Stimulated activated CD8-positive, alpha-beta memory T cell treated with anti-CD3 and anti-CD28 coated beads, Interleukin-15, amount 100 ng/mL, for 1 hour (primary cell): ENCODE measurements at places on chromosomes 11 and 22.

GRCh38 chr11:92740276-92740675 lies 229.2 kb upstream of the MTNR1B start:
- DNase-seq = no peak

GRCh38 chr11:5286901-5287300 lies 14.8 kb downstream of the OR51B4 start:
- no peak for DNase-seq

GRCh38 chr11:126655807-126656128 lies 300.3 kb downstream of the ST3GAL4 start:
- DNase-seq = no peak

DNA sequence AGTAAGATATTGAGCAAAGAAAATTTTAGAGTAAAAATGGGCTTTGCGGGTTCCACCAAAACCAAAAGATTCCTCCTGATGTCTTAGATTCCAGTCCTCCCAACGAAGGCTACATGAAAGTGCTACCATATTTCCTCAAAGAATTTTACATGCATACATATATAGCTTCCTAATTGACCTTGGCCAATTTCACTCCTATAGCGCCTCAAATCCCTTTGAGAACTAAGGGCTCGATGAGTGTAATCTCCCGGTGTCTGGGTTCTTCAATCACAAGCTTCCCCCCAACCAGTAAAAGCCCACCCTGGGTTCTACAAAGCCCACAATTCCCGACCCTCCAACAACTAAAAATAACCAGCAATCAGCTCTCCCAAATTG lies 1.2 kb downstream of the SIK3 start:
- no peak for DNase-seq

DNA sequence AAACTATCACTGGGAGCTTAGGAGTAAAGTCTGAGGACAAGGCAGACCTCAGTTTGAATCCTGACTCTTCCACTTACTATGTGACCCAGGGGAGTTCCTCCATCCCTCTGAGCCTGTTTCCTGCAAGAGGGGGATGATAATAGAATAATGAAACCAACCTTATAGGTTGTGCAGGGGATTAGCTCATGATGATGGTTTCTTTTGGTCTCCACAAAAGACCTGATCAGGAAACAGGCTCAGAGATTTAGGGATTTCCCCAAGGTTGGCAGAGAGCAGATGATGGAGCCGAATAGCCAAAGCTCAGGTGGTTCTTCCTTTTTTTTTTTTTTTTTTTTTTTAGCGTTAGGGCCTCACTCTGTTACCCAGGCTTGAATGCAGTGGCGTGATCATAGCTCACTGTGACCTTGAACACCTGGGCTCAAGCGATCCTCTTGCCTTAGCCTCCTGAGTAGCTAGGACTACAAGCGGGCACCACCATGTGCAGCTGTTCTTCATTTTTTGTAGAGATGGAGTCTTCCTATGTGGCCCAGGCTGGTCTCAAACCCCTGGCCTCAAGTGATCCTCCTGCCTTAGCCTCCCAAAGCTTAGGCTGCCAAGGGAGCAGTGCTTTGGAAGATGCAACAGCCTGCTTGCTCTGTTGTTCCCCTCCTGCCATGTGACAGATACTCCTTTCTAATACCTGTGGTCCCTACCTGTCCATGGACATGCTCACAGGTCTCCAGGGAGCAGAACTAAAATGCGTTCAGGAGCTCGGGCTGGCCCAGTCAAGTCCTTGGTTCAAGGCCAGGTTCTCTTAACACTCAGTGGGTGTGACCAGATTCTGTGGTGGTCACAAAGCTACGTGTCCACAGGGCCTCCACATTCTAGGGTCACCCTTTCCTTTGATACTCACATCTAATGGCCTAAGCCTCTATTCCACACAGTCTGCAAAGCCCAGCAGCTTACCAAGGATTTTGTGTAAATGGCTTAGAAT lies 22.3 kb downstream of the PATZ1 start:
- DNase-seq = no peak

DNA sequence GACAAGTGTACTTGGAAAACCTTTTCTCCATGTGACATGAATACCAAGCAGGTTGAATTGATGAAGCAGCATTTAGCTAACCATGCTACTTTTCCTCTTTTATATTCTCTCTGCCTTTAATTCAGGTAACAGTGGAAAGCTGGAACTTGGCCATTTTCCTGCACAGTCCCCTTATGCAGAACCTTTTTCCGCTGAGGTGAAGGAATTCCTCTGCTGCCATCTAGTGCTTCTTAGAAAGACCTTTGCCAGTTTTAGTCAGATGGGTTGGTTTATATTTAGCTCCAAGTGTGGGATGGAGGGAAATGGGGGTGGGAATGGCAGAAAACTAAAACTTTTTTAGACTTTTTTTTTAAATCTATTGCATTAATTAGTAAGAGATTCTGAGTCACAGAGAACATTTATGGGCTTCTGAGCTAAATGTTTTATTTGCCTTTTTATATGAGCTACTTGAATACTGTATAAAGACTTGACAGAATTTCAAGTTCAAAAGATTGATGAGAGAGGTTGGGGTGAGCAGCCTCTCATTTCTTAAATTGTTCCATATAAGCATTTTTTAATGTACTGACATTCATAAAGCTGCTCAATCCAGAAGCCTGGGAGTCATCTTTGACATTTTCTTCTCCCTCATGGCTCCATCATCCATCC lies 153.9 kb upstream of the ZC3H12C start:
- DNase-seq = no peak

DNA sequence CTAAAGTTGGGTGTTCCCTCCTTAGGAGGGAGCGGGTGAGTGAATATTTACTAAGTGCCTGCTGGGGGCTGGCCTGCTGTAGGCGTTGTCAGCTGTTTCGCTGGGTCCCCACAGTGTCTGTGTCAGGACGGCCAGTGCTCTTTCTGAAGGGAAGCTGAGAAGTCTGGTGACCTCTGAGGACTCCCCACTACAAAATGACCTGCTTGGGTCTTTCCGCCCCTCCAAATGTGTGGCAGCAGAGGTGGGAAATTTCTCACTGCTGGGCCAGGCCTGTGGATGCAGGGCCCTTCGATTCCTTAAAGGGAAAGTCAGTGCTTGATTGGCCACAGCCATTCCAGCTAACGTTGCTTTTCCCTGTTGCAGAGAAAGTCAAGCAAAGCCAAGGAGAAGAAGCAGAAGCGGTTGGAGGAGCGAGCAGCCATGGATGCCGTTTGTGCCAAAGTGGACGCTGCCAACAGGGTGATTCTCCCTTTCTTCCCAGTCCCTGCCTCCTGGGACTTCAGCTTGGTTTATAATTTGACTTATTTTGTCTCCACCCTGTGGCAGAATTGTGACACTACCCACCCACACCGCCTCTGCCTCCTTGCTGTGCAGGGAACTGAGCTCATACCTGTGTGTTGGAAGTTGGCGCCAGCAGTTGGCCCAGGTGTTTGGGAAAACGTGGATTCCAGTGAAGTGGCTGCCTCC lies 6.8 kb downstream of the NAA40 start:
- DNase-seq = no peak

- no peak for DNase-seq
Observed at GRCh38 chr11:87851234-87851633, 324.0 kb downstream of the RAB38 start.

DNA sequence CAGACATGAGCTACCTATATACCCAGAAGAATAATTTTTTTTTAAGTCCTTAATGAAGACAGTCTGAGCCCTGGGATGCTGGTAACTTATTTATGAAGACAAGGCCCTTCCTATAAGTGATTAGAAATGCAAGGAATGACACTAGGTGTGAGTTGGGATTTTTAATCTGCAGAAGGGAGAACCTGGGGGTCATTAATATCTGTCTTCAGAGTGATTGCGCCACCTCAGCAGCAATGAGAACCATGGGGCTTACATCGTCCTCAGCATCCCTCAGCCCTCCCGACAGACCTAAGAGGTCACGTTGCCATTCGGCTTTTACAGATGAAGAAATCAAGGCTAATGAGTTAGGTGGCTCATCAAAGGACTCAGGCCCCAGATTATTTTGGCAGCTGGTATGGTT lies 55.6 kb downstream of the MCM5 start:
- DNase-seq = no peak

DNA sequence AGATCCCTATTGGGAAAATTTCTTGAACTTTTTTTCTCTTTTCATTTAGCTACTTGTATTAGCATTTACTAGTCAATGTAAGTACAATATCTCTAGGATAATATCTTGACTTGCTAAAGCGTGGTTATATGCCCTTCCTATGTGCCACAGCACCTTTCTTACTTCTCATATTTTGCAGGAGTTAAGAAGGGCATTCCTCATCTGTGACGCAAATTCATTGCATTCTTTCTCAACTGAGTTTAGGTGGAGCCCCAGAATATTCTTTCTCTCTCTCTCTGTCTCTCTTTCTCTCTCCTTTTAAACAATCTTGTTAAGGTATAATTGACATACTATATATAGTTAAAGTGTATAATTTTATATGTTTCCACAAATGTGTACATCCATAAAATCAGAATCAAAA lies 266.1 kb downstream of the RAB38 start:
- no peak for DNase-seq

- no peak for DNase-seq
Observed at GRCh38 chr11:60972182-60973030, 926 bp downstream of the CD6 start.

GRCh38 chr22:21022507-21022906 lies 7.5 kb downstream of the P2RX6 start:
- DNase-seq = no peak

DNA sequence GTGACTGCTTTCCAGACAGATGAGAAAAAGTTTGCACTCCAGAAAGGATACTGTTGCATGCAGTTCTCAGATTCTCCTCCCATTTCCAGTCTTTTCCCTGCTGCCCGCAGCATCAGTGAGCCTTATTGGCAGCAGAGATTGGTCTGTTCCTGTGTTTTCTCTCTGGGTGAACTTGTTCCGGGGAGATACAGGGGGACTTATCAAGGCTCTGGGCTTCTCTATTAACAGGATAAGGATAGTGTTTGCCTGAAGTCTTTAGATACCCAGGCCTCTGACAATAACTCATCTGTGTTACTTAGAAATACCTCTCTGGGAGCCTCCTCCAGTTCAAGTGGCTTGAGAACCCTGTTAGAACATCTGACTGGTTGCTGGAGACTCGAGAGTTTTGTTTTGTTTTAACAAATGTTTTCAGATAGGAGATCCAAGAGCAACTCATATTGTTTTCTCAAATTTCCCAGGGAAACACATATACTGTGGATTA lies 154.7 kb downstream of the BLID start:
- DNase-seq = no peak

DNA sequence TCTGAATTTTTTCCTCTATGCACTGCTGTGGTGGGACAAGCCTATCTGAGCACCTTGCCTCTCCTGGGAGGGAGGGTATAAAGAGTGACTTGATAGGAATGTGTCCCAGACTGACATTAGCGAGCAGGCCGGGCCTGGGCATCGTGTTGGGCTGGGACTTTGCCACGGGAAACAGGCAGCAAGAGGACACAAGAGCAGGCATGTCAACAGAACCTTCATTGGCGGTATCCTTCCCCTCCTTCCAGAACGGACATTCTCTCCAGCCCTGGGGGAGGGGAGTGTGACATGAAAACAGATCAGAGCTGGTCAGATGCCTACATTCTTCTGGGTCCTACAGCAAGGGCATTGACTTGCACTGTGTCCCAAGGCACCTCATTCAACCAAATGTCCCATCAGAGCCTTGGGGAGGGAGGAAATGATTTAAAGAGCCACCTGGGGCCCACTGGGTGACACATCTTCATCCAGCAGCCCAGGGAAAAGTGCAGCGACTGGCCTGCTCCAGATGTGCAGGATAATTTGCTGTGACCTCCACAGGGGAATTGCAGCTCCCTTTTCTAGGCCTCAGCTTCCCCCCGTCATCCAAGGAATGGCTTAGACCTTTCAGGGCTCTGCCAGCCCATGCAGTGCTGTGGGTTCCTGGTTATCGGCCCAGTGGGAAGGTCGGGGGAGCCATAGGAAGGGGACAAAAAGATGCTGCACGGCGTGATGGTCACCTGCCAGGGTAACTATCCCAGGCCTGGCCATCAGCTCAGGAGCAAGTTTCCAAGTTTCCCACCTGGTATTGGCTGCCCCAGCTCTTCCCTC lies 21.8 kb upstream of the UVRAG start:
- DNase-seq = no peak

DNA sequence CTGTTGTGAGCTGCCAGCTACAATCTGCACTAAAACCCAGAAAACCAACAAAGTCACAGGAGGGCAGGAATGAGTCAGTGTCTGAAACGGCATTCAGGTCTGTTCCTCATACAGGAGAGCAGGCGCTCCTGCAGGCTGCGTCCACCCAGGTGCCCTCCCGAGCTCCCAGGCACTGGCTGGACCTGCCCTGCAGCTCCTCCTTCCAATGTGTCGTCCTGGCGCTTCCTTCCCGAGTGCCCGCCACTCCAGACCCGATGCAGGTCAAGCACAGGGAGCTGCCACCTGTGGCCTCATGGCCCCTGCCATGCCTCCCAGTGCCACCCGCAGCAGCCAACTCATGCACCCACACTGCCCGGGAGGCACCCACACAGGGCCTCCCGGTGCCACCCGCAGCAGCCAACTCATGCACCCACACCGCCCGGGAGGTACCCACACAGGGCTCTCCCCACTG lies 12.0 kb downstream of the BRD1 start:
- no peak for DNase-seq

DNA sequence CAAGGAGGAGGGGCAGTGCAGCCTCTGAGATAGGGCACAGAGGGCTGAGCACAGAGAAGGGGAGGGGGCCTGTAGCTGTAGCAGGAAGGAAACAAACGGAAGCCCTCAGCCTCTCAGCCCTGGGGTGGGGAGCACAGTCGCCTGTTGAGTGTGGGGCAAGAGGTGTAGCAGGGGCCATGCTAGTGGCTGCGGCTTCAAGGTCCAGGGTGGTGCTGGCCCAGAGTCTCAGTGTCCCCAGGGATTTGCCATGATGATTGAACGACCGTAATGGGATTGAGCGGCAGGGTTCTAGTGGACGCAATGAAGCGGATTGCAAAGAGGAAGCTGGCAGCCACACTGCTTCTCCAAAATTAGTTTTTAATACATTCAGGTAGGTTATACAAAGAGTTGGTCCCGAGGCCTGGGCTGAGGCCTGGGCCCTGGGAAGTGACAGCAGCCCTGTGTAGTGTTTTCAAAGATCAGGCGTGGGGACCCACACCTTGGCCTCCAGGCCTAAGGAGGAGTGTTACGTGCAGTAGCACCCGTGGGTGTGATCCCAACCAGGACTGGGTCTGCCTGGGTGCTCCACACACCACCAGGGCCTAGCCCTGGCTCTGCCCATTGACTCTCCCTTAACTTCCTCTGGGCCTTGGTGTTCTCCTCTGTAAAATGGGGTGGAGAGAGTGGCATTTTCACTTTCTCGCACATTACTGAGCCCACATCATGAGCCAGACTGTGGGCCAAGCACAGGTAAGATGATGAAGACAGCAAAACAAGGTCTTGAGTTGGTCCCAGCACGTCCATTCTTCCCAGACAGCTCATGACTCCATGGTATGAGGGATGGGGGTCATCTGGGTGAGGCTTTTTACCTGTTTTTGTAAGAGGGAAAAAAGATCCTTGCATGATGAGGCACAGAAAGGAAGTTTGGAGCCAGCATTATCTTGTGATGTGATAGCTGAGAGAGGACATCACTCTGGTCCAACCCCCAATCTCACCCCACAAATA lies 13.1 kb downstream of the LRRC32 start:
- no peak for DNase-seq

- no peak for DNase-seq
Observed at GRCh38 chr22:24051028-24051427, 39.9 kb downstream of the CABIN1 start.
